Central memory CD8-positive, alpha-beta T cell (primary cell): ENCODE measurements at places on chromosomes 4 and X.

- no peak for DNase-seq
These were observed 50.3 kb downstream of the FGFRL1 start for GRCh38 chr4:1061760-1062159.

- DNase-seq: peak; percentile 13
These were observed 15.0 kb downstream of the BRCC3 start for GRCh38 chrX:155086202-155086840.

DNA sequence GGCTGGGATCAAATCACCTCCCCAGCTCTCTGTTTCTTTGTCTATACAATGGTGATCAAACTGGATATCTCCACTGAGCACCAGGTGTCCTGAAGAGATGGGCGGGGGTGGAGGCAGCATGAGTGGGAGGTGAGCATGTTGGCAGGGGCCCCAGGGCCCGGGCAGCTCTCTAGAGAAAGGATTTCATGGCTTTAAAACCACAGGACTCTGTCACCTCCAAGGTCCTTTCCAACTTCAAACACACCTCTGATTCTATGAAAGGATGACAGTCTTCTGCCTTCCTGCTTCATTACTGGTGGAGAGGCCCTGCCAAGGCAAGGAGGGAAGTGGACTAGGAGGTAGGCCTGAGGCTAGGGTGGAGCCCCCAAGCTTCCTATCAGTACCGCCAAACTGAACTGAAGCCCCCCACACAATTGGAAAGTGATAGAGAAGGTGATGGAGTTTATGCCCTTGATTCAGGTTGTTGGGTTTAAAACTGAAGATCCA is 38.6 kb downstream of the TRIM2 start:
- no peak for DNase-seq

DNA sequence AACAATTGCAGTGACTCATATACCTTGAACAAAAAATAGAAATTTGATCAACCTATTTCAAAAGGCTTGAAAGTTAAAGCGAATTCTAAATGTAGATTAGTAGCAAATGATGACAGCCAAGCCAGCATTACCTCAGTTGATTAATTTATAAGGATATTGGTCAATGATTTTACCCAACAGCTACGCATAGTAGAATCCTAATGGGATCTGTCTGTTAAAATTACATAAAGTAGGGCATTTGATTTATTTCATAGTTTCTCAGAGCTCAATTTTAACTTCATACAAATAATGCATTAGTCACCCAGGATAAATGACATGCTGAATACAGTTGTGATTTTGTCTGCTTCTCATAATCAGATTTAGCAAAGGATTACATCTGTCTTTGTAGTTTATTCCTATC is 12.0 kb downstream of the AFF2 start:
- no peak for DNase-seq
